Immature natural killer cell (primary cell): ENCODE measurements at places on chromosomes 11 and 22.

GRCh38 chr11:27350511-27350910, 12.5 kb downstream of the CCDC34 start:
- DNase-seq, result no peak

DNA sequence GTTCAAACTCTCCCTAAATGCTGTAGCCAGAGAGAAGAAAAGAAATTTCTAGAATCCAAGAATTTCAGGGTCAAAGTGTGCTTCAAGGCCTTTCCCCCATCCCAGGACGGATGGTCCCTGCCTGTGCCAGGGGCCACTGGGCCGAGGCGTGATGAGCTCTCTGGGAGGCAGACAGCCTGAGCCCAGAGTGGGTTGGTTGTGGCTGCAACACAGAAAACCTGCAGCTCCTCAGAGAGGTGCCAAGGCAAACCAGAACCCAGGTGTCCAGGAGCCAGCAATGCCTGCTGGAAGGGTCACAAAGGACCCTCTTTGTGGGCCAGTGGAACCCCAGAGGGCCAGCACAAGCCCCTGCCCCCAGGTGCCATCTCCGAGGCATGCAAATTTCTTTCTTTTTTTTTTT, 2.6 kb upstream of the APOL6 start:
- no peak for DNase-seq

GRCh38 chr11:849104-849824, 6.6 kb downstream of the TSPAN4 start:
- DNase-seq, result no peak

GRCh38 chr22:31998784-31999385, 44.2 kb upstream of the SLC5A1 start:
- no peak for DNase-seq

DNA sequence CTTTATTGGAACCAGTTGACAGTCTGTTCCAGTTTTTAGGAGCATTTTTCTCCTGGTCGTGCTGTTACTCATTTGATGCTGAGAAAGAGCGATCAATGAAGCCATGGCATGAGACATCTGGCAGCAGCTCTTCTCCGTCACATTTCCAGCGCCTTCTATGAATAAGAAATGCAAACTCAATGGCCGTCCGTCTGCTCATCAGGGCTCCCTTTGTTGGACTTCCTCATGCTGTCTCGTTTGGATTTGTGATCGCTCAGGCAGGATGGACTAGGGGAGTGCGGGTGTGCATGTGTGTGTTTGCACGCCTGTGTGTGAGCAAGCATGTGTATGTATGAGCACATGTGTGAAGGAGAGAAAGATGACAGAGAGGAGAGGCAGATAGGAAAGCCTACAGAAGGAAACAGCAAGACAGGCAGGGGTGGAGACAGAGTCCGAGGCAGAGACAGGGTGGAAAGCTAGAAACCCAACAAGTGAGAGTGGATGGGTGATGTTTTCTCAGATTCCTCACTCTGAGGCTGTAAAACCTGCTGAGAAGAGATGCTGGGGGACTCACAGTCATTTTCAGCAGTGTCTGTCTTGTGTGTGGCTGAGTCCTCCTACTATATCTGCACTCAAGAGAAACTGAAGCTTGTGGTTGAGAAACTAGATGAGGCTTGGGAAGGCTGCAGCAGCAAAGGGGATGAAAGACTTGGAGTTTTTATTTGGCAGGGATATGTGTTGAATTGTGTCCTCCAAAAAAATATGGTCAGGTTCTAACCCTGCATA, 56.0 kb upstream of the CLMP start:
- no peak for DNase-seq

DNA sequence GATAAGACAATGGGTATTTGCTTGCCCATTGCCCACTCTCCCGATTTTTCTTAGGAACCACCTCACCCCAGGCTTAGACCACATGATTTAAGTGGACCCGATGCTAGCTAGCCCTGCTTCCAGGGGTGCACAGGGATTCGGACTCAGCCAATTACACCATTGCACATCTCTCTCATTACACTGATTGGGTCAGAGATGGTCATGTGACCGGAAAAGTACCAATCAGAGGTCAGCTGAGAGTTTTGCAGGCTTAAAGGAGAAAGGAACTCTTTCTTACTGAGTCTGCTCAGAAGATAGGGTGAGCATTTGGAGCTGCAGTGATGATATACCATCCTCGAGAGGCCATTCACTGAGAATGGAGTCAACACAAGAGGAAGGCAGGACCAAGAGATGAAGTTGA, 12.2 kb upstream of the ANKK1 start:
- no peak for DNase-seq

DNA sequence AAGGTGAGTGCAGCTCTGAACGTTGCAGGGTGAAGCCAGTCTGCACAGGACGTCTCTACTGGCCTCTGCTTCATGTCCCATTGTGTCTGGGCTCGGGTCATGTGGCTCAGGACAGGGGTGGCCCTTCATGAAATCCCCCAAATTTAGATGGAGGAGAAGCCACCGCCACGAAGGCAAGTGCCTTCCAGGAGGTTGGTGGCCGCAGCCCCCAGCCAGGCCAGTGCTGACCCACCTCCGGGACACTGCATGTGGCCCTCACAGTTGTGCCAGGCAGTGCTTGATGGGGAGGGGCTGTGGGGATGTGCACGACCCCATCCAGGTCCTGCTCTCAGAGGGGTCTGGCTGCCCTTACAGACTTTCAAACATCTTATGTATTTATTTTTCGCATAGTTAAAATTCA, 1311.1 kb downstream of the BRD1 start:
- DNase-seq, result no peak

DNA sequence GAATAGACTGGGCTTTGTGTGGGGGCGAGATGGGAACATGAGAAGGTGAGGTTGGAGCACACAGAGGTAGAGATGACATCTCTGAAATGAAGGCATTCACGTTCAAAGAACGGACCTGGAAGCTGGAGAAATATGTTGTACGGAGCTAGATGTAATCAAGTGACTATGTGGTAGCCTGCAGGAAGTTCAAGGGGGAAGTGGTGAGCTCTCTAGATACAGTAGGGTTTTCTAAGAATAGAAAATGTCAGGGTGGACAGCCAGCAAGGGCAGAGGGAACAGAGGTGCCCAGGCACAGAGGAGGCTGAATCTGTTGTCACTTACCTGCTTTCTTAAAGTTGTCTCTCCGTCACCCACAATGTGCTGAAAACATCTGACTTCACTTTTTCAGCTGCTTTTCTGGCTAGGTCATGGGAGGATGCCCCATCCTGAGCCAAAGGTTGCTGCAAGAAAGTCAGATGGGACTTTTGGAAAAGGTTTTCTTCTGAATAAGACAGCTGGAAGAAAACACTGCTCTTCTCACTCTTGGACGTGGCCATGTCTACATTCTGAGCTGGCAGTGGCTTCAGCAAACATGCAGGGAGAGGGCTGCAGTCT, 171.5 kb upstream of the B3GAT1 start:
- DNase-seq, result peak; percentile 61

DNA sequence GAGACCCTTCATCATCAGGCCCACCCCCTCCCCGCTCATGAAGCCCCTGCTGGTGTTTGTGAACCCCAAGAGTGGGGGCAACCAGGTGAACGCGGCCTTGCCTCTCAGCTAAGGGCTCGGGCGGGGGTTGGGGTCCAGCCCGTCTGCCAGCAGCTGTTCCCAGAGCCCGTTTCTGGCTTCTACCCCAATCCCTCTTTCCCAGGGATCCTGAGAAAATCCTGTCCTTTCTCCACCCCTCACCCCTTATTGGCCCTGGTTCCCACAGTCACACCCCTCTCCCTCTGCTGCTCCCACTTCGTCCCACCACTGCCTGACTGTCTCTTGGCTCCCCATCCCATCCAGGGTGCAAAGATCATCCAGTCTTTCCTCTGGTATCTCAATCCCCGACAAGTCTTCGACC, 9.4 kb upstream of the MDK start:
- no peak for DNase-seq
